ENCODE measurements at places on chromosomes 6 and 20.

DNA sequence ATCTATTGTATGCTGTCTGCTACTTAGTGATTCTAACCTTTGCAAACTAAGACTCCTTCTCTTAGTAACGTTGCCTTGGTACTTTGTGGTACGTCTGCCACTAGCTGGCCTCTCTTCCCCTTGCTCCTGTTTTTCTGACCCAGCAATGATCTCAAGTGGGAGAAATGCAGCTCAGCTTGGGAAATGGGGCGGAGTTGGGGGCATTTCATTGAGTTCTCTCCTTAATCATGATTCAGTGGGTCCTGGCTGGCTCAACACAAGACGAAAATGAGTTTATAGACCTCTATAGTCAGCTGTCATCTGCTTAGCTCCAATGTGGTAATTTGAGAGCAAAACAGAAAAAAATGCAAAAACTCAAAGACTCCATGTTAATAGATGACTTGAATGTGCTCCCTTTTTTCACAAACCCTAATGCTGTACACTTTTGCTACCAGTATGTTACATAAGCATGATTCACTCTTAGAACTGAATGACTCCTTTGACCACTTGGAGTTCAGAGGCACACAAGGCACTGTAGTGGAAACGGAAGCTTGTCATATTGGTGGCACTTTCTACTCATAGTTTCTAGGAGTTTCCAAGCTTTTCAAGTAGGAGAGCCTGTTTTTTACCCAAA, 55.3 kb upstream of the SOX4 start:
- no peak for DNase-seq

- DNase-seq = no peak
These were observed 21.1 kb upstream of the CCM2L start for GRCh38 chr20:31989030-31989645.

- DNase-seq = peak; percentile 75
These were observed 31.8 kb downstream of the SUN5 start for GRCh38 chr20:32972181-32973076.

DNA sequence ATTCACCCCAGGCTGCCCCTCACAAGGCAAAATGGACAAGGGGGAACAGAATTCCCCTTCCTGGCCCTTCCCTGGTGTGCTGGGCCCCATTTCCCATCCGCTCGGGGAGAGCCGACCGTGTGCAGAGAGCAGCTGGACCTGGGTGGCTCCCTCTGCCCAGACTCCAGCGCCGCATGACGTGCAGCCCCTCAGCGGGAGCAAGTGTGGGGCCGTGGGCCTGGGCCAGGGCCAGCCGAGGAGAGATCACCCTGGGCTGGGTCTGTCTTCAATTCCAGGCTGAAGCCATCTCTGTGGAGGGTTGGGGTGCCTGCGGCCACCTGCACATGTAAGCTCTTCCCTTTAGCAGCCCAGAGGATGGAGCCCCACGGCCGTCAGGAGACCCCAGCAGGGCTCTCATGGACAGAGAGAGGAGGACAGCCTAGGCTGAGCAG, 241.8 kb downstream of the TTLL2 start:
- no peak for DNase-seq

DNA sequence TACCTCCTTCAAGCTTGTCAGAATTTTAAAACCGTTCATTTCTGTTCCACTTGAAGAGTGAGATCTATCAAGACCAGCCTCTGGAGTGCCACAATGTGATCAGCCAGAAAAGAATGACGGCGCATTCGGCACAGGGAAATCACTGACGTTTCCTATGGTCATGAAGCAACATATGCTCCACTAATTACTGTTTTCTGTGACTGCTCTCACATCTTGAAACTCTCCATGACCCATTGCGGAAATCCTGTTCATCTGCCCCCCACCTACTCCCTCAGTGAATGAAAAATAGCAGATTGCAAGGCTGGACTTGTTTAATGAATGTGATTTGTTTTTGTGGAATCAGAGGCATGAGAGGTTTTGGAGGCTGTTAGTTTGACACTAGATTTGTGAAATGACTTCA, 53.2 kb downstream of the SAMD5 start:
- DNase-seq = no peak

GRCh38 chr6:118869350-118869749, 24.6 kb upstream of the ASF1A start:
- no peak for DNase-seq

DNA sequence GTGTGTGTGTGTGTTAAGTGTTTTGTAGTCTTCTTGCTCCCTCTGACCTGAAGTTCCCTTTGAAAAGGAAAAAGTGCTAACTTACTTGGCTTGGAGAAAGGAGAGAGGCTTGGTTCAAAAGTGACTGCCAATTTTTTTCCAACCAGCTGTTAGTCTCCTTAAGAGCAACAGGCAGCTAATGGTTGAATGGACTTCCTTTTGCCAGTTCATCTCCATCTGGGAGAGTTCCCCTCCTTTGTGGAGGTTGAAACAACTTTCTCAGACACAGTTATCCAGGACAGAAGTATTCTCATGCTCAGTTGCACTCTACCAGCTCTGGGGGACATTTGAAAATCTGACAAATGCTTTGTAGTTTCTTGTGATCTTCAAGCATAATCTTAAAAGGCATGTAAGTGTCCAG, 4.5 kb downstream of the RIPOR2 start:
- DNase-seq = no peak

- no peak for DNase-seq
These were observed 580.7 kb downstream of the LMBRD1 start for GRCh38 chr6:69216127-69216526.

- no peak for DNase-seq
These were observed 37.0 kb downstream of the BMP7 start for GRCh38 chr20:57229490-57229889.

DNA sequence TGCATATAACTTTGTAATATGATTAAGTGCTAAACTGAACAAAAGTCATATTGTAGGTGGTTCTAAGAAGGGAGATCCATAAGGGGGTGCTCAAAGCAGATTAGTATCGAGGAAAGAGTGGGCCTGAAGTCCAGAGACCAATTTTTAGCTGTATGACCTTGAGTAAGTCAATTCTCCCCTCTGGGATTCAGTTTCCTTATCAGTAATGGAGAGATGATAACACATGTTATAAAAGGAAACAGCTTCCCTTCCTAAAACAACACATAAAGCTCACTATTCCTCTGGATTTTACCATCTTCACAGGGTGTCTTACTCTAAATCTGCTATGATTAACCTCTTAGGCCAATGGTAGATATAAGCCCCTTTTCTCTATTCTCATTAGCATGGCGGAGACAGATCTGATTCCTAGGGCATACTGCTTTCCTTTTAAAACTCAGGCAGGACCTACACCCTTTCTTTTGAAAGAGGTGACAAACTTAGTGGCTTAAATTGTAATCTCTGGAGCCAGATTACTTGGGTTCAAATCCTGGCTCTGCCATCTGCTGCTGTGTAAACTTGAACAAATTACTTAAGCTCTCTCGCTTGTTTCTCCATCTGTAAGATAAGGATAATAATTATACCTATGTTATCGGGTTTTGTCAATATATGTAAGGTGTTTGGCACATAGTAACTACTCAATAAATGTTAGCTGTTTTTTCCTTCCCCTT, 39.5 kb downstream of the ACSS2 start:
- DNase-seq = no peak

DNA sequence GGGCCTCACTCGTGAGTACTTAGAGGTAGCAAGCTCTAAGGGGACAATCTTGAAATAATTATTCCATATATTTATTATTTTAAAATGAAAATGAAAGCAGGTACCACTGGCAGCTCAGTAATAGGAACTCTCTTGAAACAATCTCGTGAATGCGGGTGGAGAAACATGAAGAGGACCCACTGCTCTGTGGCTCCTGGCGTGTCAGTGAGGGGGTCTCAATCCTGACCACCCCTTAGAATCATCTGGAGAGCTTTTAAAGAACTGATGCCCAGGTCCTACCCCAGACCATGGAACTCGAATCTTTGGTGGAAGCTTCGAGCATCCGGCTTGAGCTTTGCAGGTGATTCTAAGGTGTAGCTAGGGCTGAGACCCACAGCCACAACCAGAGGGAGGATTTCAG, 23.9 kb upstream of the PXDC1 start:
- no peak for DNase-seq

DNA sequence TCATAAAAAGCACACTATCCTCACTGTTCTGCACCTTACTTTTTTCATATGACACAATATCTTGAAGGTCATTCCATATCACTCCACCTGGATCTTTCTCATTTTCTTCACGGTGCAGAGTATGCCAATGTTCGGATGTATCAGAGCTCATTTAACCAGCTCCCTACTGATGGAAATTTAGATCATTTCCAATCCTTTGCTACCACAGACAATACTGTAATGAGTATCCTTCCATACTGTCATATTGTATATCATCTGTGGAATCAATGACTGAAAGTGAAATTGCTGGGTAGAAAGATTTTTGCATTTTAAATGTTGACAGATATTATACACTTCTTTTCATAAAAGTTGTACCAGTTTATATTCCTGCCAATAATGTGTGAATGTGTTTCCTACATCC, 2.2 kb upstream of the RAB44 start:
- DNase-seq = no peak

- DNase-seq = no peak
These were observed 102.1 kb downstream of the DLGAP4 start for GRCh38 chr20:36408219-36408618.

- DNase-seq = no peak
These were observed 64.5 kb downstream of the ZDHHC14 start for GRCh38 chr6:157445277-157446009.

GRCh38 chr6:41697861-41698781, 37.3 kb downstream of the TFEB start:
- no peak for DNase-seq

GRCh38 chr6:112912416-112913101, 565.4 kb downstream of the RFPL4B start:
- no peak for DNase-seq

DNA sequence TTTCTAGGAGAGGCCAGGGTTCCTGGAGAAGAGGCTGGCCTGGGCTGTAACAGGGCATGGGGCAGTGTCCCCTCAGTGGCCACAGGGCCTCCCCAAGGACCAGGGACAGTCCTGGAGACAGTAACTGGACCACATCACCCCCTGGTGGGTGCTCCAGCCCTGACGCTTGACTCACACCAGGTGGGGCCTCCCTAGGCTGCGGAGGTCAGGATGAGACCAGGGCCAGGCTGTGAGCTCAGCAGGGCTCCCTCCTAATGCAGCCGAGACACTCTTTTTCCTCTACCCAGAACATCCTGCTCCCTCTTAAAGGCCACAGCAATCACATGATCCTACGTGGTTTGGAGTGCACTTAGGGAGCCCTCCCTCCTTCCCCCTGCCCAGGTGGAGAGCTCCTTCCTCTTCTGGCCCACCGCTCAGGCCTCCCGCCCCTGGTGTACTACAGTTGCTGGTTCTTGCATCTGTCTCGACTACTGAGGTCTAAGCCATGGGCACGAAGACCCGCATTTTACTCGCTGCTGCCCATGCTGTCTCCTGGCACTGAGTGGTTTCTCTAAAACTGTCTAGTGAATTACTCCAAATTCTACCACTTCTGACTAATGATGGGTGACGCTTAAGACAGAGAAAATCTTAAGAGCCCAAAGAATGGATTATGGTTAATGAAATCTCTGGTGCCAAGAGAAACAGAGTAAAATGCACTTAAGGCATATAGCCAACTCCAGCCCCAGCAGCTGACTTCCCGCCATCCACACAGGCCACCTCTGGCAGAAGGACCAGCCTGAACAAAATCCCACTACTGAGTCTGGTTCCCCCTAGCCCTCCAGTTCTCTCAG, 166.1 kb upstream of the CST7 start:
- no peak for DNase-seq

GRCh38 chr6:150394899-150395295, 26.1 kb downstream of the IYD start:
- no peak for DNase-seq

DNA sequence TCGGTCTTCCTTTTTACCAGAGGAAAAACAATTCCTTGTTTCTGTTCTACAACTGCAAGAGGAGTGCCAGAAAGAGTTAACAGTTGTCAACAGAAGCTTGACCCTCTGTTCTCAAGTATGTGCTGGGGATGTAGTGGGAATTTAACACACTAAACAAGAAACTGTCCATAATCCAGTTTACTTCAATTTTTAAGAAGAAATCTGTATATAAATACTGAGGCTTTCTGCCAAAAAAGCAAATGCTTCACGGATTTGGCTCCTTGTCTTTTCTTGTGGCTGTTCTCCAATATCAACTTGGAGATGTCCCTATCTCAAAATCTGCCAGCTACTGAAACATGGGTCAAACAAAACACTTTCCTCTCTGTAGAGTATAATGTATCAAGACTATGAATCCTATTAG, 26.8 kb downstream of the REV3L start:
- no peak for DNase-seq

DNA sequence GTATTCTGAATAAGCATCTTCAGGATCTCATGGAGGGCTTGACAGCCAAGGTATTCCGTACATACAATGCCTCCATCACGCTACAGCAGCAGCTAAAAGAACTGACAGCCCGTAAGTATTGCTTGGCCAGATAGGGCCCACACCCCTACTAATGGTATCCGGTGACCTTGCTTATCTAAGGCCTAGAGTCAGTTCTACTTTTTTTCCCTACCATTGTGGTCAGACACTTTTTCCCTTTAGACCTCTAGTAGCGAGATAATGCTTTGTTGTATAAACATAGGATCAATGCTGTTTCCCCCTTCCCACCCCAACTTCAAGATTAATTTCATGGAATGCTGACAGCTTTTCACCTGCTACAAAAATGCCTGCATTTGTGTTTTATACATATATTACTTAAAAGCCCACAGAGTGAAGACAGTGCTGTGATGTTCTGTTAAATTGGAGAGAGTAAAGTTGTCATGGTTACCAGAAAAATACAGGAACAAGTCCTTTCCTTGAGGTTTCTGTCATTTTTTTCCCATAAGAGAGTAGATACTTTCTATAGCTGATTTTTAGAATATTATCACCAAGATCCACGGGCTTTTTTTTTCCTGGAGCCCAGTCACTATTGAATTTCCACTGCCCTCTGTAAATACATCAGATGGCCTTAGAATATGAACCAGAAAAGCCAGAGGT, 20.9 kb upstream of the PLCG1 start:
- DNase-seq = no peak

All from T follicular helper cell (primary cell).